ENCODE measurements at places on chromosomes 12 and 14. TPM values are rescaled to one million over a fixed set of nuclear protein-coding genes. Genes with fewer than 3 reads are reported as not detected.

GRCh38 chr12:78916845-78917480, 52.4 kb downstream of the SYT1 start:
- peak; percentile 77 for DNase-seq

- peak; percentile 49 for DNase-seq
These were observed 1.8 kb upstream of the RCOR1 start for GRCh38 chr14:102590667-102591099.

The AMN gene
- 2.5 TPM for total RNA-seq

The RBM23 gene
- total RNA-seq: 127 TPM

- no peak for DNase-seq
These were observed 12.4 kb downstream of the IL22 start for GRCh38 chr12:68240975-68241374.

GRCh38 chr12:66803930-66804329, 125.1 kb upstream of the GRIP1 start:
- DNase-seq: peak; percentile 19

- no peak for DNase-seq
These were observed 17.6 kb upstream of the EVL start for GRCh38 chr14:100047600-100047999.

- no peak for DNase-seq
These were observed 329.1 kb upstream of the ATP2B1 start for GRCh38 chr12:90037740-90038139.

GRCh38 chr12:18700271-18700670, 37.5 kb downstream of the PLCZ1 start:
- peak; percentile 77 for DNase-seq

- no peak for DNase-seq
These were observed 753.1 kb upstream of the TBX3 start for GRCh38 chr12:115437061-115437567.

DNA sequence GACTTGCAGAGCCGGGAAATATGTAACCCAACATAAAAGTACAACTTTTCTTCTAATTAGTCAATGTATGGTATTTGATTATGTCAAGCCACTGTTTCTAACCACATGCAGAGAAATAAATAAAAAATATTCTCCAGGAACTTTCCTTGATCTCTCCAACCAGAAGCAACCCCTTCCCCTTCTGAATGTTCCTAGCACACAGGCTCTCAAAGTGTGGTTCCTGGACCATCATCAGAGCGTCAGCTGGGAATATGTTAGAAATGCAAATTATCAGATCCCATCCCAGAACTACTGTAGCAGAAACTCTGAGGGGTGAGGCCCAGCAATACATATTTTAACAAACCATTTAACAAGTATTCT, 21.0 kb upstream of the ITPR2 start:
- no peak for DNase-seq

DNA sequence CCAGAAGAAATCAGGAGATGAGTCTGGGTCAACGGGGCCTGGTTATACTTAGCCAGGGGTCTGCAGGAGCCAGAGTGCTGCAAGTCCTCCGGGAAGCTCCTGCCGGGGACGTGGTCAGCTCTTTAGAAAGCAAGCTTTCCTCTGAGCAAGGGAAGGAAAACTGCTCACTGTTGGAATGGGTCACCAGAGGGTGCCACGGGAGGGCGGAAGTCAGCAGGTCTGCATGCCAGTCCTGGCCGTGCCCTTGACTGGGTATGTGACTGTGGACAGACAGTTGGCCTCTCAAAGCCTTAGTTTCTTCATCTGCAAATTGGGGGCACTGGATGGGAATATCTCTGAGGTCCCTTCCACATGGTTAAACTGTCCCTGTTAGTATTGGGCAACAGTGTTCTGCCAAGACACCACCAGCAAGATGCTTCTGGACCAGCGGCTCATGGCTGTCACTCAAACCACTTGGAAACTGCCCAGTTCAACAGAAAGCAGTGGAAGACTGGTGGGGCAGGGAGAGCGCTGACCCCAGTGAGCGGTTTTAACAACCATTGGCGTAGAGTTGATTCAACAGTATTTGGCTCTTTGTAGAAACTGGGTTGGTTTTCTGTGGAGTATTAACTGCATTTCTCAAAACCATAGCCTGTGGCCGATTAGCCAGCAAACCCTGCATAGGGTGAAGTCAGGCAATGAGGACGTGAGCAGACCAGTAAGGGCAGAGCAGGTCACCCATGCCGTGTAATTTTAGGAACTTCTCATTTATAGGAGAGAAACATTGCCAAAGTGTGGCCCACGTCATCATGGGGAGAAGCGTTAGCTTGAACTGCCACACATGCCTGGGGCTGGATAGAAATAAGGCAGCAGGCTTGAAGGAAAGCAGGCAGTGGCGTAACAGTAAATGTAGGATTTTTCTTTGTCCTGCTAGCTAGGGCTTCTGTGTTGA, 163.9 kb upstream of the PRMT8 start:
- DNase-seq: peak; percentile 81

GRCh38 chr12:52580496-52580895, 6.9 kb upstream of the KRT74 start:
- DNase-seq: no peak

Data from renal cortical epithelial cell (primary cell).